Fibroblast of villous mesenchyme (primary cell): ENCODE measurements at places on chromosomes 7 and 10. TPM values are rescaled to one million over a fixed set of nuclear protein-coding genes. Genes with fewer than 3 reads are reported as not detected.

GNAI1 gene
- total RNA-seq = 56.0 and 73.8 TPM in 2 replicates

HSPB1 gene
- total RNA-seq = 77.7 and 130 TPM in 2 replicates

HOXA10 gene
- 39.0 and 47.1 TPM in 2 replicates for total RNA-seq

PHYHIPL gene
- not detected in 2 replicates for total RNA-seq

PDE6C gene
- total RNA-seq = not detected in 2 replicates

SDK1 gene
- 0.43 and 0.64 TPM in 2 replicates for total RNA-seq

C10orf67 gene
- under 0.01 TPM in 2 replicates for total RNA-seq

CRHR2 gene
- not detected in 2 replicates for total RNA-seq

NYAP1 gene
- total RNA-seq = 0.43 and 0.64 TPM in 2 replicates

TRIM8 gene
- 116 and 119 TPM in 2 replicates for total RNA-seq

CALCR gene
- total RNA-seq = under 0.01 TPM in 1 of 2 replicates, not detected in the other

RAPGEF5 gene
- 0.64 and 0.86 TPM in 2 replicates for total RNA-seq

VAX1 gene
- total RNA-seq = not detected in 2 replicates

GIMAP2 gene
- under 0.01 and 2.6 TPM in 2 replicates for total RNA-seq

MYH16 gene
- not detected in 2 replicates for total RNA-seq

ACSL5 gene
- total RNA-seq = 3.5 and 8.6 TPM in 2 replicates

TMEM184A gene
- total RNA-seq = 0.64 and 0.86 TPM in 2 replicates

ARHGEF35 gene
- total RNA-seq = 0.97 and 3.0 TPM in 2 replicates

DRGX gene
- not detected in 2 replicates for total RNA-seq

FAM241B gene
- total RNA-seq = not detected in 2 replicates

SKIDA1 gene
- total RNA-seq = 0.32 and 0.43 TPM in 2 replicates

ANKRD61 gene
- total RNA-seq = not detected in 2 replicates

ABCB4 gene
- under 0.01 and 0.32 TPM in 2 replicates for total RNA-seq
